ENCODE measurements at places on chromosomes 2 and 18.

DNA sequence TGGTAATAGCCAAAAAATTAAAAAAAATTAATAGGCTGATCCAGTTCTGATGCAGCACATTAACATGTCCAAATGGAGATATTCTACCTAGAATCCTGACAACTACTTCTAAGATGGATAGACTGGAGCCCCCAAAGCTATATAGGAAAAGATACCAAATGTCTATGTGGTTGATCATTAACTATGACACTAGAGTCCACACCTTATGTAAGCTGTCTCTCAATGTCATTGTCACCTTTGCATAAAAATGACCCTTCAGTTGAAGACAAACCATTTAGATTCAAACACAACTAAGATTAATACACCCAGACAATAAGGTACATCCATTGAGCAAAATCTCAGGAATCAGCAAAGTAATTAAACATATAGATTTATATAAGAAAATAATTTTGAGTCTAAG lies 14.6 kb downstream of the ZNF396 start:
- DNase-seq: no peak

GRCh38 chr2:85666435-85667316 lies 1.3 kb downstream of the SFTPB start:
- DNase-seq: no peak

- DNase-seq: no peak
These were observed 134.0 kb upstream of the SERTAD2 start for GRCh38 chr2:64787698-64788097.

GRCh38 chr2:185335879-185336278 lies 402.7 kb upstream of the FSIP2 start:
- DNase-seq: no peak

- DNase-seq: no peak
These were observed 385.7 kb downstream of the MBD2 start for GRCh38 chr18:53838746-53839145.

DNA sequence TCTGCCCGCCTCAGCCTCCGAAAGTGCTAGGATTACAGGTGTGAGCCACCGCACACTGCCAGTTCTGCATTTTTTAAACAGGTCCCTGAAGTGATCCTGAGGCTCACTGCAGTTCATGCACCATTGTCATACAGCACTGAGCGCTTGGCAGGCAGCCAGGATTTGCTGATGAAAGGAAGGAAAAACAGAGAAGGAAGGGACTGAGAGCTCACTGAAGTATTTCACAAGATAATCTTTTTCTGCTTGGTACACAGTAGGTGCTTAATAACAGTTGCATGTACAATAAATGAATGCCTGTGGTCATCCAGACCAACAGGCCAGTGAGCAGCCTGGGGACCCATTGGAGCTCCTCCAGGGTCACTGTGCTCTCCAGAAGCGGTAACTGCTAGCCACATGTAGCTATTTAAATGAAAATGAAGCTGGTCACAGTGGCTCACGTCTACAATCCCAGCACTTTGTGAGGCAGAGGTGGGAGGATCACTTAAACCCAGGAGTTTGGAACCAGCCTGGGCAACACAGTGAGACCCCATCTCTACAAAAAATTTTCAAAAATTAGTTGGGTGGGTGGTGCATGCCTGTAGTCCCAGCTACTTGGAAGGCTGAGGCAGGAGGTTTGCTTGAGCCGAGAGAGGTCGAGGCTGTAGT lies 33.1 kb upstream of the SMAD7 start:
- DNase-seq: no peak

DNA sequence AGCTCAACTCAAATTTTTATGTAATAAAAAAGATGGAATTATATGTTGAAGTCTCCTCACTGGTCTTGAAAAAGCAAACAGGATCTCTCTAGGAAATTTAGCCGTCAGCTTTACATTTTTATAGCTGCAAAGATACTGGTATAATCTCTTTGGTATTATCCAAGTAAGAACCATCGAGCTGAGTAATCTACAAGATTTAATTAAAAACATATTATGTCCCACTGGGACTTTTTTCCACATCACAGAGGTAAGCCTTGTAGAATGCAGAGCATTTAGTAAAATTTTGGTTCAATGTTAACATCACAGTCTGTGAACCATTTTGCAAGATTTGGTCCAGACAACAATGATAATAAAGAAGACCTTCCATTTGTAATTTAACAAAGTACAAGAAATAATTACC lies 162.6 kb upstream of the SLC39A10 start:
- DNase-seq: no peak

DNA sequence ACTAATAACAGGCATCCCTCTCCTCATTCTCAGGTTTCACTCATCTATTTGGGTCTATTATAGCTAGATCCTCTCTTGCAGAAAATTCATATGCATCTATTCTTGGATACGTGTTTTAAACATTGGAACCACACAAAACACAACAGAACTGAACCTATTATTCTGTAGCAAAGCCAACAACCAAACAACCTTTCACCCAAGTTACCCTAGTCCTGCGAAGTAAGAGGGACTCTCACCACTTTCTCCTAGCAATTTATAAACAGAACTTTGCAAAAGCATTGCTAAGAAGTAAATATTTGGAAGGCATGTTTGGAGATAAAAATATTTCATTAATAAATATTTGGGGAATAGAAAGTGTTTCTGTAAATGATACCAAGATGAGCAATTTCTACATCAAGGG lies 20.4 kb upstream of the SH3BP4 start:
- DNase-seq: no peak

- DNase-seq: no peak
These were observed 44.6 kb upstream of the ALMS1 start for GRCh38 chr2:73341039-73341438.

- DNase-seq: no peak
These were observed 20.1 kb downstream of the TMEM17 start for GRCh38 chr2:62485761-62486438.

DNA sequence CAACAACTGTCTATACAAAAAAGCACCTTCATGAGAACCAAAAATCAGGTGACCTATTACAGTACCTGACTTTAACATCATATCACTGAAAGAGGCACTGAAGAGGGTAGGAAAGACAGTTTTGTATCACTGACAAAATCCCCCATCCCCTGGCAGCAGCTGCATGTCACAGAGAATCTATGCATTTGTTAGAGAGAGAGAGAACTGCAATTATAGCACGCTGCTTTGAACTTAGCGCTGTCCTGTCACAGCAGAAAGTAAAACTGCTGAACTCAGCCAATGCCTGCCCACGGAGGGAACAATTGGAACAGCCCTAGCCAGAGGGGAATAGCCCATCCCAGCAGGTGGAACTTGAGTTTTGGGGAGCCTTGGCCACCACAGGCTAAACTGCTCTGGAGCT lies 75.1 kb upstream of the NOL4 start:
- no peak for DNase-seq

DNA sequence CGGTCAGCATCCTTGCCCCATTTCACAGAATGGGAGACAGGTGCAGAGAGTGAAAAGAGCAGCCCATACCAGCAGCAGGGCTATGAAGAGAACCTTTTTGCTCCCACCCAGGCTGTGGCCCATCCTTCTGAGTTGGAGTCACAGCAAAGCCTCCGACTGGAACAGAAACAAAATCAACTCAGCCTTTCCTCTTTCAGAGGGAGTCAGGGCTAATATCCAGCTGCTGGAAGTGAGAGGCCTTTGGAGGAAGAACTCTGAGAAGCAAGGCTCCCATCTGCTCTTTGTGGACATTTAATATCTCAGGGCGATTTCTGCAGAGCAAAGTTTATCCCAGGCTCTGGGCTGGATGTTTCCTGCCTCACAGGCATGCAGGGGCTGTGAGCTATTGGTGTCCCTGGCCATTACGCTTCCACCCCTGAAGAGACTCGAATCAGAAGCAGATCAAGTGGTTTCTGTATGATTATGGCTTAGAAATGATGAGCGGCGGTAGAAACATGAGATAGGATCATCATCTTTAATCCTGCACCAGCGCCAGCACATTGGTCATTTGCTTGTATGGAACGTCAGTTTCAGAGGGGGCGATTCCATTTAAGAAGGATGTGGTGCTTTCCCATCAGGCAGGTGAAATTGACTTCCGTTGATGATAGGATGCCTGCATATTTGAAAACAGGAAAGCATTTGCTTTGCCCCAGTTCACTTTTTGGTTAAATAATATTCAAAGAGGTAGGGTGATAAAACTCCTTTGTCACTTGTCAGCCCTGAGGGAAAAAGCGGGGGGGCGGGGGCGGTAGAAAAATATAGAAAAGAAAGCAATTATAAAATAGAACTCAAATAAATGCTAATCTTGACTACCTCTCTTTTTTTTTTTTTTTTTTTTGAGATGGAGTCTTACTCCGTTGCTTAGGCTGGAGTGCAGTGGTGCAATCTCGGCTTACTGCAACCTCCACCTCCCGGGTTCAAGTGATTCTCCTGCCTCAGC lies 152.4 kb downstream of the LRRC30 start:
- DNase-seq: no peak

DNA sequence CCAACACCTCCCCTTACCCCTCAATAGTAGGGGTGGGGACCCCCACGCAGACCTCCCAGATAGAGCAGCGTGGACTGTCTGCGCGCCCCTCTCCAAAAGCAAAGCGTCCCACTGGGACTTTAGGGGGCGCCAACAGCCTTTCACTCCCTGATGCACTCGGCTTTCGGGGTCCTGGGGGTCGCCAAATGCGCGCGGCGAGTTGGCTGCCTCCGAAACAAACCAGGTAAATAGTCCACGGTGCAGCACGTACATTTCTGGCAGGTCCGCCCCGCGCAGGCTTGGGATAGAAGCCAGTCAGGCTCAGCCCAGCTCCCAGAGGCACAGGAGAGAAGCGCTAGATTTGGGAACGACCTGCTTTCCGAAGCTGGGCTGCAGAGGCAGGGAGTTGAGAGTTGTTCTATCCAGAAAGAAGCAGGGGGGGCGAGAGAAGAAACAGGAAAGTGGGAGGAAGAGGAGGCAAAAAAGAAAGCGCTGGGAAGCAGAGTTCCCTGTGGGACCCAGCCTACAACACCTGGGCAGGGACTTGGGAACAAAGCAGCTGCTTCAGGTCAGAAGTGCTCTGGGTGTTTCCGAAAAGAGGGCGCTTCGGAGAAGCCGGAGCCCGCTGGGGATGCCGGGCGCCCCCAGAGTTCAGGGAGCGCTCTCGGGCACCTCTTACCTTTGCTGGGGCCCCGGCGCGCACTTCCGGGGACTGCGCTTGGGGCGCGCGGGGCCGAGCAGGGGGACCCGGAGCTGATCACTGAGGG lies 544 bp downstream of the EVA1A start:
- no peak for DNase-seq

DNA sequence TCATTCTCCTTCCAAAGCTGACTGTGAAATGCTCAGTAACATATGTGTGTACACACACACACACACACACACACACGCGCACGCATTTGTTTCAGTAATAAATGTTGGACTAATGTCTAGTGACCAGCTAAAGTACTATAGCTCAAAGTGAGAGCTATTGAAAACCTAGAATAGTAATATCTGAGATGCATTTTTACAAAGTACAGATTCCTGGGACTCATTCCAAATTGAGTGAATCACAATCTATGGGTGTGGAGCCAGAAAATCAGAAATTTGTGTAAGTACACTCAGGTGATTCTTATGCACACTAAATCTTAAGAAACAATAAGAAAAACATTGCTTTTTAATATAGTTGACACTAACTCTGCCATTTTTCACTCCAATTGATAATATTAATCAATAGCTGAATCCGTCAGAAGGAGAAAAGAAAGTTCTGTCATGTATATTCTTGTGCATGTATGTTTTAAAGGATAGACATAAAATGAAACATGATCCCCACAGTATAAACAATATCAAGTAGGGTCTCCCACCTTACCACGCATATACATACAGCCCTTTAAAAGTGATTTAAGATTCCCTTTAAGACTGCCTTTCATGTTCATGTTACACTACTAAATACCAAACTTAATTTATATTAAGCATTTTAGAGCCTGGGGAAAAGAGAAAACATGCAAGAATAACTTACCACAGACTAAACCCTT lies 123.5 kb downstream of the ATAD2B start:
- no peak for DNase-seq

- no peak for DNase-seq
These were observed 95.4 kb downstream of the UXS1 start for GRCh38 chr2:106098664-106099063.

DNA sequence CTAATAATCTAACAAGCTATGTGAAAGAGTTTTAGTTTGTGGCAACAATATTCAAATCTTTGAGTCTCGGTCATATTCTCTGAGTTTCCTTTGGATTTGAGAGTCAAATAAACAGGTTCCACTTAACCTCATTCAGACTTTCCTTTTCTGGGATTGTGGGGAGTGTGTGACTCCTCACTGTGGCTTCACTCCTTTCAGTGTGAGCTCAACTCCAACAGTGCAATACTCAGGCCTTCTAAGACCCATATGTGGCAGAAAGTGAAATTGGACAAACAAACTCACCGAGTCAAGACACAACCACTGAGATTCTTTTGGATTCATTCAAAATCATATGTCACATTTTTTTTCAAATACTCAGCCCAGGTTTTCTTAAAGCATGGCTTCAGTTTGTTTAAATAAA lies 25.4 kb downstream of the SLC9A4 start:
- DNase-seq: no peak

- DNase-seq: no peak
These were observed 105.6 kb upstream of the ZNF521 start for GRCh38 chr18:25457601-25458000.

GRCh38 chr2:5479265-5479928 lies 212.8 kb upstream of the SOX11 start:
- no peak for DNase-seq

DNA sequence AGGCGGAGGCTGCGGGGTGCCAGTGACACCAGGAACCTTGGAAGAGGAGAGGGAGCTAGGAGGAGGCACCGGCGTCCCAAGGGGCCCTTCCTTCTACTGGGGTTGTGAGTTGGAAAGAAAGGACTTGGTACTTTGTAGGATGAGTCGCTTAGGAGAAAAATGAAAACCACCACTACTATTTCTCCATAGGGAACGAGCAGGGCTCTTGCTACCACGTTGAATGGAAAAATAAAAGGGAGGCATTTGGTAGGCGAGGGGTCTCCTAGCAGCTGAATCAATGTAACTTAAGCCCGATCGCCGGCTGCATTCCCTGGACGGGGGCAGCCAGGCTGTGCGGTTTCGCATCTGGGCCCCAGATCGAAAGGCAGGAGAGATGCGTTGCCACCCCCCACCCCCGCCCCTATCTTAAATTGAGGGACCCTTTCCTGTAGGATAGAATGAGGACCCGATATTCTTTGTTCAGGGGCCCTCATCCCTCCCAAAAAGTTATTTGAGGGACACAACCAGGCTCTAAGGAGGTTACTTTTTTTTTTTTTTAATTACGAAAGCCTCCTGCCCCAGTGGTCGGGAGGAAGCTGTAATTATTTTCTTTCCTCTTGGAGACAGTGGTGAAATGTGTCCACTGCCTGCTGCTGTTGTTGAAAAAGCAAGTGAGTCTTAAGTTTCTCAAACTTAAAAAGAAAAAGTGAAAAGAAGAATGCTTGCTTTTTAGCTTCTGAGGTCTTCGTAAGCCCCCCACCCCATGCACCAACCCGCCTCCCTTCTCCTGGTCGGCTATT lies 1.3 kb downstream of the IGFBP2 start:
- DNase-seq: no peak

DNA sequence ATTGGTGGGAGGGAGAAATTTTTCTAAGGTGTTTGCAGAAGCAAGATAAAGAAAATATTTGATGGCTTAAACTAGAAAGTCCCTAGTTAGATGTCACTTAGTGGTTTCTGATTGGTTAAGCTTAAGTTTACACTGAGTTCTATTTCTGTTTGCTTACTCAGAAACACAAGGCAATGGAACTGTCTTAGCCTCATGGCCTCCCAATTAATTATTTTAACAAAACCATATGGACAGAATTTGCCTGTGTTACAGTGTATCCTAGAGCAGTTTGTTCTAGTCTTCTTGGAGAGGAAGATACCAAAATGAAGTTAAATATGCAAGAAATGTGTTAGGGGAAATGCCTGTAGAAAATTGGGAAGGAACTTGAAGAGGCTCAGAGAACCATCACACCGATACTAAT lies 4.6 kb upstream of the IMPACT start:
- DNase-seq: no peak

- DNase-seq: no peak
These were observed 49.2 kb downstream of the AAK1 start for GRCh38 chr2:69594341-69594740.
